ENCODE measurements at places on chromosomes 16 and 17. TPM values are rescaled to one million over a fixed set of nuclear protein-coding genes. Genes with fewer than 3 reads are reported as not detected.

Gene KRTAP1-5
- not detected for total RNA-seq

Gene HBA1
- total RNA-seq: not detected

Gene TAT
- total RNA-seq: not detected

Gene CA5A
- not detected for total RNA-seq

- H3K4me1 ChIP-seq: peaks cover 23% of the 10 kb centered on the region
- H3K27me3 ChIP-seq: peaks cover 12% of the 10 kb centered on the region
- H3K27ac ChIP-seq: no peak overlapping the region
Measured at GRCh38 chr17:48552466-48553189, 7.7 kb upstream of the HOXB2 start.

DNA sequence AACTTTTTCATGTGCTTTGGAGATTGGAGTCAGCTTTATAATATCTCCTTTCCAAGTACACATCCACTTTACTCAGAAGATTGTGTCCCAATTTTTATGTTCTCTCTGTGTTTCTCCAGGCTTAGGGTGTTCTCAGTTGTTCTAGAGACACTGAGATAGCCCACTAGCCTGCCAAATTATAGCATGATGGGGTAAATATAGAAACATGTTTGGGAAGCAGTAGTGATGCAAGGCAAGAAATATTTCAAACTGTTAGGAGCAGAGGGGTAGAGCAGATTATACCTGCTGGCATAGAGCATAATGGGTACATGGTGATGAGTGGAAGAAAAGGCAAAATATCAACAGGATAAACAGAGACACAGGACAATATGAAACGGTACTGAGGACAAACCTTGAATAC, 12.4 kb downstream of the SLFN11 start:
- DNase-seq: no peak
- peaks cover 8% of the 10 kb centered on the region for H3K4me1 ChIP-seq
- no peak overlapping the region for H3K4me3 ChIP-seq
- no peak overlapping the region for H3K27ac ChIP-seq
- H3K36me3 ChIP-seq: peaks cover 60% of the 10 kb centered on the region
- H3K27me3 ChIP-seq: no peaks in the 10 kb centered on the region

GRCh38 chr17:35795007-35795870, at the start of gene MMP28:
Gene MMP28, minus strand, starts transcription at chr17:35795641. Its CDS starts 264 bp downstream, at chr17:35795377.
- H3K27ac ChIP-seq: no peak within 1 kb of the TSS
- peaks cover 12% of the 10 kb centered on the region for H3K4me1 ChIP-seq
- H3K27me3 ChIP-seq: peaks cover 64% of the 10 kb centered on the region
- no peaks in the 10 kb centered on the region for H3K36me3 ChIP-seq
- peak; percentile 66 for DNase-seq

GRCh38 chr16:54040480-54040879, 246.1 kb downstream of the IRX3 start:
- H3K27me3 ChIP-seq: no peaks in the 10 kb centered on the region
- H3K4me1 ChIP-seq: no peaks in the 10 kb centered on the region
- H3K4me3 ChIP-seq: no peak overlapping the region
- H3K36me3 ChIP-seq: peaks cover 7% of the 10 kb centered on the region
- H3K27ac ChIP-seq: no peak overlapping the region

DNA sequence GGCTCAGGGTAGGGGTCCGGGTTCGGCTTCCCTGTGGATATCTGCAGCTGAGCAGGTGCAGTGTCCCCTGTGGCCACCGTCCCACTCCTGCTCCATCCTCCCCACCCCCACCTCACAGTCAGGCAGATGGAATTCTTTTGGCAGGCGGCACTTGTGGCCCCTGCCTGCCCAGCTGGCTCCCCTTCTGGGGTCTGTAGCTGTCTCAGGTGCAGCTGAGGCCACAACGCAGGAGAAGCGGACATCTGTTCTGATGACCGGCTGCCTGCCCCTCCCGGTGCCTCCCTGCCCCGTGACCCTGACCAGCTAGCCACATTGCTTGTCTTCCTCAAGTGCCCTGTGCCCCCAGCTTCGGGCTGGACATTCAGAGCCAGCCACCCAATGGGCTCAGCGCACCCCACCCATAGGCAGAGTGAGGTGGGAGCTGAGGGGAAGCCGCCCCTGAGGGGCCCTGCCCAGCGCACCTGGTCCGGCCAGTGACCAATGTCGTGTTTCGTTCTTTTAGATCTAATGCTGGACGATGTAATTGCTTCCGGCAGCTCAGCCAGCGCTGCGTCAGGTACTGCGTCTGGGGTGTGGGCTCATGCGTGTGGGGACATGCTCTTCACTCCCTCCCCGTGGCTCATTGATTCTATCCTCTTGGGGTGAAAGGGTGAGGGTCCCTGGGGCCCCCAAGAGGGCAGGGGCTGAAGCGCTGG, 25.2 kb upstream of the ABCC3 start:
- H3K36me3 ChIP-seq: no peaks in the 10 kb centered on the region
- peaks cover 23% of the 10 kb centered on the region for H3K27me3 ChIP-seq
- no peak overlapping the region for H3K4me3 ChIP-seq
- no peak for DNase-seq
- no peak overlapping the region for H3K27ac ChIP-seq
- peaks cover 5% of the 10 kb centered on the region for H3K4me1 ChIP-seq

- H3K4me1 ChIP-seq: peaks cover 20% of the 10 kb centered on the region
- H3K27ac ChIP-seq: no peak overlapping the region
- DNase-seq: no peak
Measured at GRCh38 chr16:68399456-68399855, 48.9 kb downstream of the SMPD3 start.

GRCh38 chr16:75287708-75288107, 36.3 kb upstream of the BCAR1 start:
- no peak overlapping the region for H3K27ac ChIP-seq
- H3K27me3 ChIP-seq: peaks cover 42% of the 10 kb centered on the region
- DNase-seq: no peak
- H3K4me1 ChIP-seq: peaks cover 19% of the 10 kb centered on the region

- no peak for DNase-seq
- H3K27ac ChIP-seq: no peak overlapping the region
- peaks cover 26% of the 10 kb centered on the region for H3K27me3 ChIP-seq
- H3K4me3 ChIP-seq: no peak overlapping the region
Measured at GRCh38 chr17:37677021-37677420, 33.8 kb upstream of the DDX52 start.

Data from activated naive CD8-positive, alpha-beta T cell treated with anti-CD3 and anti-CD28 coated beads, Interleukin-2, amount 10 ng/mL, durations not matched to agents 7 days and 5 days (primary cell).